ENCODE measurements at places on chromosomes 7 and 10.

GRCh38 chr7:102287111-102287980 is 678 bp downstream of the SH2B2 start:
- DNase-seq = no peak

- DNase-seq = no peak
Measured at GRCh38 chr10:17782921-17783665, 26.1 kb upstream of the MRC1 start.

GRCh38 chr7:91463330-91463729 is 199.1 kb downstream of the FZD1 start:
- no peak for DNase-seq

DNA sequence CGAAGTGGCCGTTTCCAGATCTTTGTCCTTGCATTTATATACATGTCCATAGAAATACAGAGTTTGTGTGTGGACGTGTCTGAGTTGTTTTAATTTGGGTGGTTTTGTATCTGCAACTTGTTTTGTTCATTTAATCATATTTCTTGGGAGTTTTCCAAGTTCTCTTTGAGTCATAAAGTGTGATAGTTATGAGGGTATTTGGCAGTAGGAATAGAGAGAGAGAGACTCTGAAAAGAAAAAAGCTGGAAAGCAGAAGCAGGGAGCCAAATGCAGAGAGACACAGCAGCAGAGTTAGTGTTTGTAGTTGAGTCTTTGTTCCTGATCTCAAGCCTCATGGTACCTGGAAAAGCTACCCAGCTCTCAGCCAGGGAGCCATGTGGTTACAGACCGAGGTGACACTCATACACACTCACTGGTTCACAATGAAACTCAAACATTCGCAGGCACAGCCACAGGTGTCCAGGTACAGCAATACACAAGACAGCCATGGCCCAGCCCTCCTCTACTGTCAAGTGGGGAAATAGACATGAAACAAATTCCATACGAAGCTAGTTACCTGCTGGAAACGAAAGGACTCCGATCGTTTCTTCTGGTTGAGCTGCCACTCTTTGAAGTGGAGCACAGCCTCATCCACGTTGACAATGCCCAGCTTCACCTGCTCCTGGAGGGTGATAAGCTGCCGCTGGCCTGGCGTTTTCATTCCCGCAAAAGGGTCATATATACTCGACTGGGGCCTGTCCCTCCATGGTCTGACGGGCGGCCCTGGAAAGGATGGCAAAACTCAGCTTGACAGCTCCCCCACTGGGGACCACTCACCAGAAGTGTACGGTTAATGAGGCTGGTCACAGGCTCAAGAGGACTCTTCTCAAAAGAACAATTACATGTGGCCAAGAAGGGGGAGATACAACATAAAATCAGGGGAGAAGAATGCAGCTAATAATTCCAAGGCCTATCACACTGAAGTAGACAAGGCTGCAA is 33.3 kb upstream of the TM9SF3 start:
- no peak for DNase-seq

DNA sequence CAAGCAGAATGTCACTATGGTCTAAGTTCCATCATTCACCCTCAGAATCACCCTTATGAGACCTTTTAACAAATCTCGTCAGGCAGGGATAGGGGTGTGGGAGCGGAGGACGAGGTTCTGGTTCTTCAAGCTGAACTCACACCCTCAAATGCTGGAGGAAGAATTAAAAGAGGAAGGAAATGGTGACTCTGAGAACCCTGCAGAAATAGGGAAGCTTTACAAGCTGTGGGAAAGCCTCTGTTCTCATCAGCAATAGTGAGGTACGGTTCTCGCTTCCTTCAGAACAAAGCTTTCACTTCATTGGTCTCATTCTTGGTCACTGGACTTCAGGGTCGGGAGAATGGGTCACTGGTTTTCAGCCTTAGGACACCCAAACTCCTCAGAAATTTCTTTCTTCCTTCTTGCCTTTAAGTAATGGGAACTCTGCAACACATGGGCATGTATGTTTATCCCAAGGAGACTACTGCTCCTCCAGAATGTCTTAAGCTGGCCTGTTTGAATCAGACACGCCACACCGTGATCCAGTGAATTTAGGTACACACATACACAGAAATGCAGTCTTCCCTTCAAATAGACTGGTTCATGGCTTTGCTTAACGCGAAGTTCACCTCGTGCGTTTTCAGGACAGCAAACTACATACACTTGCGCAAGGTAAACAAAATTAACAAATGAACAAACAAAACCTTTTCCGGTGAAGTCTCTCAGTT is 226.0 kb downstream of the SFMBT2 start:
- no peak for DNase-seq

DNA sequence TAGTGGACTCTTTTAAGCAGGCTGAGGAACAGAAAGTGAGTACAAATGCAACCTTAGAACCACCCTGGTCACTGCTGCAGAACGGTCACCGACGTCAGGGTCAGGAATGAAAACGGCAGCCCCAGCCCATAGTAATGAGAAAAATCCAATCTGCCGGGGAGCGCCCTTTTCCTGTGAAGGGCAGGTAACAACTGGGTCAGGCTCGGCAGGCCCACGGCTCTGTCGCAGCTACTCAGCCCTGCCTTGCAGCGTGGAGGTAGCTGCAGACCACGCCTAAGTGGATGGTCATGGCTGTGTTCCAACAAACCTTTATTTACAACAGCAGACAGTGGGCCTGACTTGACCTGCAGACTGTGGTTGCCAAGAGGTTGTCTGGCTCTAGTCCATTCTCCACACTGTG is 563.2 kb downstream of the DNAJB6 start:
- DNase-seq = no peak

GRCh38 chr10:14259696-14260566 is 70.8 kb downstream of the FRMD4A start:
- DNase-seq = no peak

GRCh38 chr7:151461942-151462230 is 21.9 kb upstream of the CRYGN start:
- no peak for DNase-seq
